ENCODE measurements at places on chromosomes 11 and 22.

DNA sequence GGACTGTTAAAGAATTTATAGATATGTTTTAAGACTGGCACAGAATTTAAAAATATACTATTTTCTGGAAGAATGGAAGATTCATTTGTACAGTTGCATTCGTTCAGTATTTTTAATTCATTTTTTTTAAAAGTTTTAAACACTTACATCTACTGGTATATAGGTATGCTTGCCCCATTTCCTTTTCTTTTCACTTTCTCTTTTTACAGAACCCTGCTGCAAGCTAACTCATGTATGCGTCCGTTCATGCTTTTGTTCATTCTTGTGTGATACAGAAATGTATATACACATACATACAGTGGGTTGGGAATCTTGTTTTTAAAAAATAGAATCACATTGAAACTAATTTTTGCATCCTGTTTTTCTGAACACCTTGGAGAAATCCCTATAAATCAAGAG is 31.0 kb downstream of the PACS1 start:
- DNase-seq: no peak

- DNase-seq: no peak
Measured at GRCh38 chr22:50698546-50698945, 25.9 kb downstream of the SHANK3 start.

DNA sequence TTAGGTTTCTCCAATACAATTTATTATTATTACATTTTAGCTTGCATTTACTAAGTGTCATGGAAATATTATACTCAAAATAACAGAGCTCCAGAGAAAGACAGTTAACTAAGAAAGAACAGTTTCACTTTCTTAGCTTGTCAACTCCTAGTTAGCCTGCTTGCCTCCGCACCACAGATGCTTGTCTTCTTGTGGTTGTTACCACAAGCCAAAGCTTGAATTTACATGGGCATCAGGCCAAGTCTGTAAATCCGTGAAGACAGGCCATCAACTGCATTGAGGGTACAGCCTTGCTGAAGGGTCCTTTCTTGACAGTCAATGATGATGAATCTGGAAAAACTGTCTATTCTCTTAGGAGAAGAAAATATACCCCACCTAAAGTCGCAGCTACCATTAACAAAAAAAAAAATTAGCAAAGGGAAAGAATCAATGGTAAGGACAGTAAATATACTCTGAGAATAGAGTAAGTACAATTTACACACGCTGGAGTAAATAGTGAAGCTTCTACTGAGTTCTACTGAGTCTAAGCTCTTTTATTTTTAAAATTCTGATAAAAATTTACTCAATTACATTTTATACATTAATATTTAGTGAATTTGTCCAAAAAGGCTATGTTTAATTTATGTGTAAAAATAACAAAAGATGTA is 15.6 kb upstream of the DENND5A start:
- no peak for DNase-seq

DNA sequence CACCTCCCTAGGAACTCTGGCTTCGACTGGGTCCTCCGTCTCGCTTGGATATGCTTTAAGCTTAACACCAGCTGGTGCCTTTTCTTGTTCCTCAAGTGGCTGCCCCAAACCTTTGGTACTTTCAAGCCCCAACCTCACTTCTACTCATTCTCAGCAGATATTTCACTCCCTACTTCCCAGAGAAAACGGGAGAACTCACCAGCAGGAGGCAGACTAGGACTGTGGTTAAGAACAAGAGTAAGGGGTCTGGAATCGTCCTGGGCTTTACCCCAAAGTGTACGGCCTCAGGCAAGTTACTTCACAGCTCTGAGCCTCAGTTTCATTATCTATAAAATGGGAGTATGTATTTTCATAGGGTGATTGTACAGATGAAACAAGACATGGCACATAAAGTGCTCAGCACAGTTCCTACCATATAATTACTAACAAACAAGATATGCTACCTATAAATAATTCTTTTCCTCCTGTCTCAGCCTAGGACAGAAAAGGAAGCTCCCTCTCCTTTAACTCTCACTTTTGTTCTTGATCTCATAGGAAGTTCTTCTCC is 37.8 kb downstream of the PAMR1 start:
- peak; percentile 43 for DNase-seq

GRCh38 chr22:46541536-46541935 is 4.1 kb upstream of the CELSR1 start:
- DNase-seq: no peak

DNA sequence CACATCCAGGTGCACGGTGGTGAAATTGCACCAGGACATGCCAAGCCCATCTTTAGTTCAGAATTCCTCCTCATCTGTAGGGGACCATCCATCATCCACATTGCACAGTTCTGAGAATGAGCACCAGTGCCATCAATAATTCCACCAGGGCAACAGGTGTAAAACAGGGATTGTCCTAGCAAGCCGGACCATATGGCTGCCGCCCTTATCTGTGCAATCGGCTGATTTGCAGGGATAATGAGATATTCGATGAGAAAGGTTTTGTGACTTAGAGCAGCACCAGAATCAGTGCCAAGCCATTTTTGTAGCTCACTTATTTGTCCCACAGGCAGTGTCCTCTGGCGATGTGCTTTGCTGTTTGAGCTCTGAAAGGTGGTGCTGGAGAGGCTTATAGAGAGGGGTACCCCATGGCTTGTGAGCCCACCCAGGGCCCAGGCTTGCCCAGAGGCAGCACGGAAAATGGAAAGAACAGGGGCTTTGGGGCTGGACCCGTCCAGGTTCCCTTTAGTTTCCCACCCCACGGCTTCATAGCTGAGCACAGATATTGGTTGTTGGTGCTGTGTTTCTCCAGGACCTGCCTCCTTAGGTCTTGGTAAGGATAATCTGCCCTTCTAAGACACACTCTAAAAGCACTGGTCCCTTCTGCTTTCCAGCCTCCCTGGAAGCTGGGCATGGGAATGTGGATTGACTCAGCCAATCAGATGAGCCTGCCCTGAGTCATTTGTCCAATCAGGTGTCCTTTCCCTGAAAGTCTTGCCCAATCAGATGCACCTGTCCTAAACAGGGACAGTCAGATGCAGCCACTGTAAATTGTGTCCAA is 84.0 kb upstream of the SHANK2 start:
- no peak for DNase-seq

DNA sequence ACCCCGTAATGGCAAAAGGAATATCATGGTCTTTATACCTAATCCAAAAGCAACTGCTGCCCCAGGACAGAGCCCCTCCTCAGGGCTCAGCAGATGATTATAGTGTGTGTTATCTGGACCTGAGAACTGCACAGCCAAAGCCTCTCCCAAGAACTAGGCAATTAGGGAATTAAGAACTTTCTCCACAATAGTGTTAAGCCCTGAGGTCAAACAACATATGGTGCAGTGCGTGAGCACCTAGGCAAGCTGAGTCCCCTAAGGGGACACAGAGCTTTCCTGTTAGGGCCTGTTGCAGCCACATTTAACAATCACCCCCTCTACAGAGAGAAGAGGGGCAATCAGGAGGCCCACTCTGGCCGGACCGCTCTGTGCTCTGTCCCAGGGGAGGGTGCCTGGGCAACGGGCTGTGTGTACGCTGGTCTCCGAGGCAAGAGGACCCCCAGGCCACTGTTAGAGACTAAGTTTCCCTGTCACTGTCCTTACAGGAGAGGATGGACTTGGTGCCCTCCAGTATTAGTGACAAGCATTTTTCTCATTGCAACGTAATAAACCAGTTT is 1.4 kb upstream of the KCNJ5 start:
- DNase-seq: no peak
